Activated CD4-positive, CD25-positive, alpha-beta regulatory T cell treated with anti-CD3 and anti-CD28 coated beads, Interleukin-2, amount 50 U/mL, for 72 hours (primary cell): ENCODE measurements at places on chromosomes 2 and 18.

DNA sequence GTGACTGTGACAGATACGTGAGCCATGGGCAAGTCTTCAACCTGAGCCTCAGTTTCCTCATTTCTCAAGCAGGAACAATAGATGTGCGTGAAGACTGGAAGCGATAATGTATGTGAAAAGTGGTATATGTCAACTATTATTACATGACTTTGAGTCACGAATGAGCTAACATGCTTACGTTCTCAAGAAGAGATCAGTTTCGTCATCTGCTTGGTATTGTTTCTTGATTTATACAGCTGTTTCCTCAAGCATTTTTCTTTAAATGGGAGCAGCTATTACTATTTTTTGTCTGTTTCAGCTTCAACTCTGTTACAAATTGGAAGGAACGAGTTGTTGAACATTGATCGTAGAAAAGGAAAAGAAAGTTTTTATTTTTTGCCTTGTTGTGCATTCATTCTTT is 48.5 kb upstream of the THOC1 start:
- no peak for DNase-seq

- DNase-seq = no peak
Observed at GRCh38 chr2:45466053-45466452, 145.0 kb downstream of the SRBD1 start.

- DNase-seq = no peak
Observed at GRCh38 chr2:127058246-127058953, 48.6 kb downstream of the BIN1 start.

DNA sequence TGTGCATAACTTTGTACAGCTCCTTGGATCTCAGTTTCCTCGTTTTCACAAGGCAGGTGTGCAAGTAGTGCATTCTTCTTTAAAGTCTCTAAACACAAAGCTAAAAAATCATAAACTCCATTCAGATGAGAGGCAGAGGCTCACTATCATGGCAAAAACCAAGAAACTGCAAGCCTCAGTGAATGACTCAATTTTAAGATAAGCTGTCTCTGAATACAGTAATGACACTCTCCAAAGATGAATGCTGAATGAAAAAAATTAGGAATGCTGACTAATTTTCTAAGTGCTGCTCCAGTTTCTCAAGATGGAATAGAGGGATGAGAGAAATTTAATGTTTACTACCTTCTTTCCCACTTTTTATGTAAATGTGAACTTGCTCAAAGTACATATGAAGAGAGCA is 17.2 kb downstream of the B4GALT6 start:
- DNase-seq = no peak

GRCh38 chr2:120983344-120983743 is 247.7 kb downstream of the GLI2 start:
- no peak for DNase-seq

DNA sequence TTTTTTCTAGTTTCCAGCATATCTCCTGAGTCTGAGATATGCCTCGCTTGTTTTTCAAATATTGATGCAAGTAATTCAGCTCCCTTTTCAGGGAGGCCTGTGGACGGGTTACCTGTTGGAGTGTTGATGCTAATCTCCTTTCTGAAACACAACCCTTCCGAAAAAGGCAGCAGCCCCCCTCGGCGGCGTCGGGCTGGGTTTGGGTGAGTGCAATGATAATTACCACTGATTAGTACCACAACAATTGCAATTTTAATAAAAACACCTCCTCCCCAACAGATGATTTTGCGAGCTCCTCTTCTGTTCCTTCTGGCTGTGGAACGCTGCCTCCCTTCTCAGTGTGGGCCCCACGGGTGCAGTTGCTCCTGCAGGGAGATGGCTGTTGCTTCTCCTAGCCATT is 66.3 kb downstream of the PTGR3 start:
- DNase-seq = no peak

GRCh38 chr2:69830045-69830905 is 815 bp downstream of the GMCL1 start:
- peak; percentile 59 for DNase-seq
